ENCODE measurements at places on chromosomes 3 and 15.

- no peak for DNase-seq
These were observed 11.1 kb downstream of the TFG start for GRCh38 chr3:100720426-100720825.

- no peak for DNase-seq
These were observed 20.1 kb upstream of the CBLB start for GRCh38 chr3:105888621-105889579.

GRCh38 chr3:123779655-123780231, 104.4 kb downstream of the MYLK start:
- DNase-seq: no peak

DNA sequence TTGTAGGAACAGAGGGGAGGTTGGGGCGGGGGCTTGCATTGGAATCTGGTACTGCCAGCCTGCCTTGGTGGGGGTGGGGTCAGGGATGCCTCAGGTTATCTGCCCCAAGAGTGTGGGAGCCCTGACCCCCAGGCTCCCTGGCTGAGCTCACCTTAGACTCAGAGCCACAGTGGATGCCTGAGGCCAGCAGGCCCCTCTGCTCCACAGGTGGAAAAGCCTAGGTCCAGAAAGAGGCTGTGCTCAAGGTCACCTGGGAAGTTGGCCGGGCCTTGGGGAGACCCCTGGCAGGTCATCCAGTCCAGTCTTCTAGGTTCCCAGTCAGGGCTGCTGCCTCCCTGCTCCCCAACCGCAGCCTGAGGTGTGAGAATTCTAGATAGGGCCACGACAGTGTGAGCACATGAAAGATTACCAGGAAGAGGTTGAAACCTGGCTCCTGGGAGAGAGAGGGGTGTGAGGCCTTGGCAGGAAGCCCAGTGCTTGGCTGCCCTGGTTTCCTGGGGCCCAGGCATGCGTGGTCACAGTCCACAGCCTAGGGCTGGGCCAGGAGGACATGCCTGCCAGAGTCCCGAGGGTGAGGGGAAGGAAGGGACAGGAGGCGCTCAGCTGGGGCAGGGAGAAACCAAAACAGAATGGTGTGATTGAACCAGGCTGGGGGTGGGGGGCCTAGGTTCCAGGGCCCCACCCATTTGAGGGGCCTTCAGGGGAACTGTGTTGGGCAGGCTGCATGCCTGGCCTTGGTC, 4.9 kb downstream of the HDAC11 start:
- DNase-seq: no peak

DNA sequence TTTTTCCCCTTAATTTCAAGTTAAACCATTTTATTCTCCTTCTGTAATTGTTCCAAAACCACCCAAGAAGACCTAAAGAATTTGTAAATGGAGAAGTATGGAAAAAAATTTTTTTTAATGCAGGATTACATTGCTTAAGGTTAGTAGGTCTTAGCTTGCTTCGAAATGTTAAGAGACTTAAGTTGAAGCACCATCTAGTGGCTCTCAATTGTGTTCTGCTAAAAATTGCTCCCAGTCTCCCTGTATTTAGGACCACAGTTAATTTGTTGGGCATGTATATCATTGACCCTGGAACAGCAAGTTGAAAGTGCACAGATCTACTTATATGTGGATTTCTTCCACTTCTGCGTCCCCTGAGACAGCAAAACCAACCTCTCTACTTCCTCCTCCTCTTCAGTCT, 32.4 kb downstream of the CD200R1L start:
- DNase-seq: peak; percentile 25

- DNase-seq: no peak
These were observed 19.2 kb downstream of the DENND4A start for GRCh38 chr15:65772930-65773329.

GRCh38 chr3:181723625-181724191, 12.0 kb downstream of the SOX2 start:
- DNase-seq: no peak

- DNase-seq: no peak
These were observed 6.0 kb downstream of the CLEC3B start for GRCh38 chr3:45032113-45032512.

DNA sequence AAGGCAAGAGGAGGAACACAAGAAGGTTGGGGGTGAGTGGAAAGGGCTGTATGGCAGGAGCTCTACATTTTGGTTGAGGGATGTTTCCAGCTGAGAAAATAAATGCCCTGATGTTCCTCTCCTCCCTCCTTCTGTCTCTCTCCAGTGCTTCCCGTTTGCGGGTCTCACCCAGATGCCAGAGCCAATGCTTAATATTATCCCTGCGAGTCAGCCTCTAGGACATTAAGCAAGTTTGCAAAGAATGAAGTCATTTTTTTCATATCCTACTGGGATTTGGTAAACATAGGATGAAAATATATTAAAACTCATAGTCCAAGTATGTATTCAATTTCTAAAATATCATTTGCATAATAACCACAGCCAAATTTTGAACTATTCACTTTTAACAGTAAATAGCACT, 295.9 kb downstream of the CADM2 start:
- no peak for DNase-seq

DNA sequence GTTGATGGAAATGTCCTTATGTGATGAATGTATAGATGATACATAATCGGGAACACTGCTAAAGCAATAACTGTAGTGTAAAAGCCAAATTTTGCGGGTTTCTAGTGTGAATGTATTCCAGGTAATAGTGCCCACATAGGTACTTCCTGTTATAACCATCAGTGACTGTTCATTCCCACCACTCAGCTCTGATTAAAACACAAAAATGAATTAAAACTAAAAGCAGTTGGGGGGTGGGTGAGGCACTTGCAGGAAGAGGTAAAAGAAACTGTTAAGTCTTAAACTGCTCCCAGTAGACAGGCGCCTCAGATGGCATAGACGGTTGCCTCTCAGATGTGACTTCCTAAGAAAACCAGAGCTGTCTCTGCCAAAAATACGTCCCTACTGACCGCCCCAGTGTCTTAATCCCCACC, 893 bp upstream of the MTHFS start:
- DNase-seq: no peak

DNA sequence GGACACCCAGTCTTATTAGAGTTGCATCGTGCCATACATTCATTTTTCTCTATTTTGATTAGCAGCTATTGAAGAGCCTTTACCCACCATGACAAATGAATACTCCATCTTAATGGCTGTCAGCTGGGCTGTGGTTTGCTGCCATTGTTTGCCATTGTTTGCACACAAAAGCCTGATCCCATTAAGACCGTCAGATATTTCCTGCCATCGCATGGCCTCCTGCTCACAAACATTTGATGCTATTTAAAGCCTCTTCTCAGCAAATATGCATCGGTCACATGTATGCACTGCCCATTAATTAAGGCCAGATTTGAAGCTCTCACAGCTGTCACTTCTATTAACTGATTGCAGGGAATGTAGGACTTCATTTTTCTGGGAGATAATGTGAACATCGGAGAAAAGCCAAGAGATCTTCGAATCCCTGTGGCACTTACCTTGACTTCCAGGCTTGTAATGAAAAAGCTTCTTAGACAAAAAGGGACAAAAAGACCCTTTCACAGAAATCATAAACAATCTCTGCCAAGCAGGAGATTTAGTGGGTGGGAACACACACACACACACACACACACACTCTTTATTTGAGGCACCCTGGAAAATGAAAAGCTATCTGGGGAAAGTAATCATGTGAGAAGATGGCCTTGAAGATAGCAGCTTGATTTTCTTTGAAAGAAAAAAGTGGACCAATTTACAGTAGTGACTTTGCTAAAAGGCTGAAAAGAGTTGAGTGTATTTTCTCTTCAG, 175.4 kb upstream of the NR2E3 start:
- DNase-seq: no peak

GRCh38 chr3:98999675-99000074, 98.2 kb upstream of the DCBLD2 start:
- DNase-seq: no peak

DNA sequence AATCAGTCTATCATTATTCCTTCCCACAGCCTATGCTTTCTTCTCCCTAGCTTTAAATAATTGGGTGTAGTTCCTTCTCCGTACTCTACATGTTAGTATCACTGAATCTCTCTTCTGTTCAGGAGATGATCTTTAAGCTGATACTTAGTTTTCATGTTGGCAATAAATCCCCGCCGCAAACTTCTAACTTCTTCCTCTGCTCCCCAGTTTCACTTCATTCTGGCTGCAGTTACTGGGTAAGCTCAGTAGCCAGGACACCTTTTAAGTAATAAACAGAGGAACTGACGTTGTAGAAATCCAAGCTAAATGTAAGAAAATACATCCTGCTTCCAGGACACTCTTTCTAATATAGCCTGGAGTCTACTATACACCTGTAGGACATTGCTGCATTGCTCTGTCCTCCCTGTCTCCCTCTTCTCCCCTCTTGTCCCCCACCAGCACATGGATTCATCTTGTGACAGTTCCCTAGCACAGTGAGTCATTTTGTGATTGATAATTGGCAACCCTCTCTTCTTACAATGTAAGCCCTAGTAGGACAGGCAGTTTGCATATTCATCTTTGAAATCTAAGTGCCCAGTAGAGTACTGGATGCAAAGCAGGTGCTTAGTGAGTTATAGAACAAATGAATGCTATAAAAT, 598.2 kb downstream of the UNC13C start:
- no peak for DNase-seq

- DNase-seq: no peak
These were observed 155.7 kb downstream of the LIPC start for GRCh38 chr15:58587486-58587885.

DNA sequence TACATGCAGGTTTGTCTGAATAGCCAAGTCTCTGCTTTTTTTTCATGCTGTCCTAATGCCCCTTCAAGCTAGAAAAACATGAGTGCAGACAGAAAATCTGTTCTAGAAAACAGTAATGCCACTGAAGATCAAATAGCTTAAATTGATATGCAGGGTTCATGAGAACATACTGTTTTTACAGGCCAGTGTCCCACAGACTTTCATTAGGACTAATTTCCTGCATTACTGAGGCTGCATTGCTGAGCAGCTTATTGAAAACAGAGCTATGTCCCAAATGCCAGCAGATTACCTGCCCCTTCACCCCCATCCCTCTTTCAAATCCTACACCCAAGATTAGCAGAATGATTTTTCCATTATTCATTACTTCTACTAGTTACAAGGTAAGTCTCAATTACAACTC, 665 bp downstream of the TM4SF18 start:
- no peak for DNase-seq

DNA sequence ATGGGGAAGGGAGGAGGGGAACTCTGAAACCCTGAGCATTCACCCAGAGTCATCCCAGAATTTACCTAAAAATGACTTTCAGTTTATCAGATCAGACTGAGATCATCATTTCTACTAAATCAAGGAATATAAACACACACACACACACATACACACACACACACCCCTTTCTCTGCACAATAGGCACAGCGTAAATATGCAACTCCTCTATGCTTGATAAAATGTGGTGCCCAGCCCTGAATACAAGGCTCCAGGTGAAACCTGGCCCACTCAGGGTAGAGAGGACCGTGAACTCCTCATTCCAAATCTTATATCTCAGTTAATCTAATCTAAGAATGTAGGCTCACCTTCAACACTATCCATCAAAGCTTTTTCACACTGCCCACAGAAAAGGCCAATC, 31.8 kb upstream of the SEC22A start:
- no peak for DNase-seq

GRCh38 chr3:191743283-191743682, 282.3 kb downstream of the PYDC2 start:
- no peak for DNase-seq

GRCh38 chr15:68440136-68440535, 8.2 kb upstream of the ITGA11 start:
- DNase-seq: no peak

GRCh38 chr3:23601091-23601822, 204.5 kb upstream of the UBE2E1 start:
- no peak for DNase-seq

DNA sequence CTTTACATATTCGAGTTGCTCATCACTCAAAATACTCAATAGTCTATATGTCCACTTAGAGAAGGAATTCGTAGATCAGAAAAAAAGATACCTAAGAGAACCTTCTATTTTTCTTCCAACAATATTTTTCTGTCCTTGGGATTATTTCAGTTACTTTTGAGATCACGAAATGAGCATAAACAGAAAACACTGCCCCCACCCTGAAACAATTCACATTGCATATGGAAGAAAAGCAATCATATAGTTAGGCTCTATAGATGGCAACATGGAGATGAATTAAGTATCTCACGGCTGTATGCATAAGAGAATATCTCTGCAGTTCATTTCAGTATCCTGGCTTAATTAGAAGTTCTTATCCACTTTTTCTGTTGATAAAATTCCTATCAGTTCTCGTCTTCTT, 391.1 kb downstream of the FGF12 start:
- DNase-seq: no peak

DNA sequence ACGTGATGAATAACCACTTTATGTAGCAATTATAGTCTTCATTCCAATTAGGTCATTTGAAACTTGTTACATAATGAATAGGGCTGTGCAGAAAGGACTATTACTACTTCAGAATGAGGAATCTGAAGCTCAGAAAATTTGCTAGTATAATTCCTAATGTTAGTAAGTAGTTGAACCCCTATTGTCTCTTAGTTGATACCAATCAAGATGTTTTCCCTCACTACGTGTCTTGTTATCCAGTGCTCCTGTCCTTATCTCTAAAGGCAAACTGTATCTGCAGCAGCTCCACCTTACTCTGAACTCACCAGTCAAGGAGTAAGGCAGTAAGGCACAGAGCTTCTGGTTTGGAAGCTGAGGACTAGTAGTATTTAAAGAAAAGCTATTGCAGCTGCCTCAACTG, 32.0 kb downstream of the RAB11A start:
- DNase-seq: no peak

- peak; percentile 42 for DNase-seq
These were observed 525.8 kb upstream of the PROK2 start for GRCh38 chr3:72310419-72311380.

- peak; percentile 35 for DNase-seq
These were observed 82.6 kb downstream of the CEMIP start for GRCh38 chr15:80861731-80862170.
